ENCODE measurements at places on chromosomes 4 and X. TPM values are rescaled to one million over a fixed set of nuclear protein-coding genes. Genes with fewer than 3 reads are reported as not detected.
A peak's percentile ranks its signal among the peaks of the same experiment; 100 is the strongest.

Gene PDE6B
- 16.0 TPM for polyA plus RNA-seq

Gene PNMA5
- polyA plus RNA-seq = 0.18 TPM

GRCh38 chrX:140292961-140293360 is 211.9 kb downstream of the SOX3 start:
- no peaks in the 10 kb centered on the region for H3K4me1 ChIP-seq
- H3K27ac ChIP-seq = no peak overlapping the region
- DNase-seq = no peak
- H3K4me3 ChIP-seq = no peak overlapping the region

DNA sequence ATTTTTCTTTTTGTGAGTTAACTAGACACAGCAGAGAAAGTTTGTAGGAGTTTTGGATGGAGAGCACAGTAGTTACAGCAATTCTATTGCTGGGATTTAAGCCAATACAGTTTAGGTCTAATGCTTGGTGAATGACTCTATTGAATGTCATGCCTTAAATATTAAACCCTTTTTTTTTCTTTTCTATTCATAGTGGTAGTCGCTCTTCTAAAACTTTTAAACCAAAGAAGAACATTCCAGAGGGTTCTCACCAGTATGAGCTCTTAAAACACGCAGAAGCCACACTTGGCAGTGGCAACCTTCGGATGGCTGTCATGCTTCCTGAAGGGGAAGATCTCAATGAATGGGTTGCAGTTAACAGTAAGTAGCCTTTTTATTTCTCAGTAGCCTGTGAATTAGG is 34.8 kb upstream of the DCK start:
- DNase-seq = no peak
- no peaks in the 10 kb centered on the region for H3K36me3 ChIP-seq
- no peaks in the 10 kb centered on the region for H3K4me1 ChIP-seq
- H3K27ac ChIP-seq = no peak overlapping the region

- H3K36me3 ChIP-seq = no peaks in the 10 kb centered on the region
- no peak overlapping the region for H3K27ac ChIP-seq
- H3K4me3 ChIP-seq = no peak overlapping the region
- H3K27me3 ChIP-seq = no peaks in the 10 kb centered on the region
- peaks cover 36% of the 10 kb centered on the region for H3K4me1 ChIP-seq
These were observed 91.0 kb downstream of the AMMECR1 start for GRCh38 chrX:110226931-110227330.

DNA sequence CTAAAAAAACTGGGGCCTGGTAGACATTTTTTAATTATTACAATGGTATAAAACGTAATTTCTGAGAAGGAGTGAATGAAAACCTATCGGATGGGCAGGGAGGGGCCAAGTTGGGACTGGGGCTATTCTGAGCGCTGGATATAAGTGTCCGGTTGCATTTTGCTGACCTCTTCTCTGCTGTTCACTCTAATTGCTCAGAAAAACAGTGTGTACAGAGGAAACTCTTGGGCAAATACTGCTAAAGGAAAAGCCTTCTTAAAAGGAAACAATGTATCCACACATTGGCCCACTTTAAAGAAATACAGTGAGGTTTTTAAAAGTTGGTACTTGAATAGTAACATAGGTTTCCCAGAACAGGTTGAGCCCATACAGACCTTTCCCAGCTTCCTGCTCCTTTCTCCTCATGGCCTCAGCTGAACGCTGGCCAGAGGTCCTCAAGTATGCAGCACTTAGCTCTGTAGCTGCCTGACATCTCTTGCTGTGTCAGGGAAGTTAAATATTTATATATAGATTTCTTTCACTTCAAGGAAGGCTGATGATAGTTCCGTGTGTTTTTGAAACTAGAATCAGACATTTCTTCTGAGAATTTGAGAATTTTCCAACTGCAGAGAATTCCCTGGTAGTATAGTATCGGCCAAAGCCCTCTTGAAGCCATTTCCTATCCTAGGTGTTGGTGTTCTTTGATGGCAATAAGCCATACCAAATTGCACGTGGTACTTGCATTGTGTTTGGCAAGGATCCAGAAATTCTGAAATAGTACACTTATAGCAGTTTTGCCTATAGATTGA is 97.1 kb upstream of the SLC4A4 start:
- H3K27ac ChIP-seq = no peak overlapping the region
- no peaks in the 10 kb centered on the region for H3K27me3 ChIP-seq
- H3K4me1 ChIP-seq = no peaks in the 10 kb centered on the region
- no peak overlapping the region for H3K4me3 ChIP-seq
- DNase-seq = no peak

GRCh38 chrX:39591099-39591498 is 506.7 kb downstream of the BCOR start:
- no peak overlapping the region for H3K4me3 ChIP-seq
- H3K4me1 ChIP-seq = no peaks in the 10 kb centered on the region
- H3K27me3 ChIP-seq = no peaks in the 10 kb centered on the region
- DNase-seq = no peak

DNA sequence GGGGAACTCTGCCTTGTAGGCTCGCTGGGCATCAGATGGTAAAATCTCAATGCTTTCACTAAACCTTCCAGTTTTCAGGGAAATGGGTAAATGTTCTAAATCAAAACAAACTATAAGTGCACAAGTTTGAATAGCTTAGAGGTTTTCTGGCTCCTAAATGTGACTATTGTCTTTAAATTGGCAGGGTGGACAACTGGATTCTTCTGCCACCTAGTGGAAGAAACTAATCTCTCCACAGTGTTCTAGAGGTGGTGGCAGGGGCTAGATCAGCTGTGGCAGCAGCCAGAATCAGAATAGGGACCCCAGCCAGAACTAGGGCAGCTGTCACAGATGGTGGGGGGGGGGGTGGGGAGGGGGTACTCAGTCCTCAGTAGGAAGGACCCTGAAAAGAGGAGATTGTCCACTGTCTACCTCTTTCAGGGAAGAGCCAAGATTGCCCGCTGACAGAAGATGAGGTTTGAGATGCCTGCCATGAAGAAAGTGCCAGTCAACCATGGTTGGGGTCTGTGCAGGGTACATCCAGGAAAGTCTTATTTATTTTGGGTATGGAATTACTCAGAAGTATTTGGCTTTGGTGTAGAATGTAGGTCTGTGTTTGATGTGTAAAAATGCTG is 201.4 kb downstream of the CCNG2 start:
- peak; percentile 1 for DNase-seq
- H3K27ac ChIP-seq = no peak overlapping the region
- no peak overlapping the region for H3K4me3 ChIP-seq
- H3K36me3 ChIP-seq = no peaks in the 10 kb centered on the region
- H3K4me1 ChIP-seq = no peaks in the 10 kb centered on the region

- no peaks in the 10 kb centered on the region for H3K27me3 ChIP-seq
- no peaks in the 10 kb centered on the region for H3K36me3 ChIP-seq
- no peak for DNase-seq
- no peak overlapping the region for H3K4me3 ChIP-seq
- no peaks in the 10 kb centered on the region for H3K4me1 ChIP-seq
- H3K27ac ChIP-seq = no peak overlapping the region
These were observed 126.9 kb upstream of the GIMD1 start for GRCh38 chr4:106495476-106495875.

DNA sequence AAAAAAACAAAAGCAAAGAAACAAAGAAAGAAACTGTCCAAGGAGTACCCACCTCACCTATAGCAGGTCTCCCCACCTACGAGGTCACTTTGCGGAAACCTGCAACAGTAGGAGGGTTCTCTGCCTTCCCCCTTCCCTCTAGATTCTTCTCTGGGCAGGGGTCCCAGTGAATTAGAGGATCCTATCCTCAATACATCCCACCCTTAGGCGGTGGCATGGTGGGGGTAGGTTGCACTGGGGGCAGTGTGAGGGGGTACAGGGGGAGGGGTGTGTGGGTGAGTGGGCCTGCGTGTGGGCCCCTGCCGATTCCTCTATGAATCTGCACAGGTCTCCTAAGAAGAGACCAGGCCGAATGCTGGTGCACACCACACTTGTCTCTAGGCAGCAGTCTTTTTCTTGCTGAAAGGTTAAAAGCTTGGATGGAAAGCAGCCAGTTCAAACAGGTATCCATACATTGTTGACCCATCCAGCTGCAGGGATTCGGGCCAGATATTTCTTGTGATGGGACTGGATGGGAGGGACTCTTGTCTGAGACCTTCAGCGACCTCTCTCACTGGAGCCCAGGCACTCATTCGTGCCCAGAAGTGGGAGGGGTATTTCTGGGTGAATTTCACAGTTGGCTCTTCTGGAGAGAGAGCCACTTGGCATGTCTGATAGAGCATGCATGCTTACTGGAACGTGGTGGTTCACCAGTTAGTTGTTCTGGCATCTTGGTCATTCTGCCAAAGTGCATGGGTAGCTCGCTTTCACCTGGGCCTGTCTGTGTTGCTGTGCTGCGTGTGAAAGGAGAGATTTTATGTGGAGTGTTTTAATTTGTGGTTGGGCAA is 65.6 kb downstream of the NBDY start:
- peaks cover 25% of the 10 kb centered on the region for H3K4me1 ChIP-seq
- H3K27ac ChIP-seq = no peak overlapping the region
- H3K27me3 ChIP-seq = no peaks in the 10 kb centered on the region
- H3K36me3 ChIP-seq = no peaks in the 10 kb centered on the region

DNA sequence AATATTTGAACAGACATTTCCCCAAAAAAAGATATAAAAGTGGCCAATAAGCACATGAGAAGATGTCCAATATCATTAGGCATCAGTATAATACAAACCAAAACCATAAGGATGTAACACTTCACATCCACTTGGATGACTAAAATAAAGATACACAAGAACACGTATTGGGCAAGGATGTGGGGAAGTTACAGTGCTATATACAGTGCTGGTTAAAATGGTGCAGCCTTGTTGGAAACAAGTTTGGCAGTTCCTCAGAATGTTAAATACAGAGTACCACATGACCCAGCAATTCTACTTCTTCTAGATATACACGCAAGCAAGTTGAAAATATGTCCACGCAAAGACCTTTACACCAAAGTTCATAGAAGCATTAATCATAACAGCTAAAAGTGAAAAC is 58.9 kb downstream of the HAUS3 start:
- H3K4me1 ChIP-seq = no peaks in the 10 kb centered on the region
- H3K27me3 ChIP-seq = no peaks in the 10 kb centered on the region
- DNase-seq = no peak
- no peaks in the 10 kb centered on the region for H3K36me3 ChIP-seq
- no peak overlapping the region for H3K27ac ChIP-seq

GRCh38 chr4:164997324-164997723 is 19.9 kb upstream of the TRIM61 start:
- no peaks in the 10 kb centered on the region for H3K4me1 ChIP-seq
- no peak overlapping the region for H3K27ac ChIP-seq
- no peaks in the 10 kb centered on the region for H3K27me3 ChIP-seq

Gene SPACA5
- not detected for polyA plus RNA-seq
